ENCODE measurements at places on chromosomes 2 and 18.

GRCh38 chr2:63093502-63093901 is 42.9 kb downstream of the OTX1 start:
- ATAC-seq, result no peak

GRCh38 chr2:39523308-39524044 is 86.4 kb upstream of the MAP4K3 start:
- peak; percentile 97 for ATAC-seq

DNA sequence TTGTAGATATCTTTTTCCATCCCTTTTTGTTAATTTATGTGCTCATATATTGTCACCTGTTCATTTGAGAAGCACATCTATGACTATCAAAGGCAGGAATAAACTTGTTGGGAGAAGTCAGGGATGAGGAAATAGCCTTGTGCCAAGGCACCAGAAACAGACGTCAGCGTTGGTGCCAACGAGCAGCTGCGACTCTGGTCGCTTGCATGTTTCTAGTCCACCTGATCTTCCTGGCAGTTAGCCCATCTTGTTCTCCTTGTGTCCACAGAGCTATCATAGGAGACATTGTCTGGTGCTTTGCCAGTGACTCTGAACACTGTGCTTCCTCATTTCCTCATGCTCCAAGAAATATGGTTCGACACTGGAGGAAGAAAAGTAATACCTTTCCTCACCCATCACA is 374.4 kb downstream of the PTPRM start:
- ATAC-seq, result no peak

DNA sequence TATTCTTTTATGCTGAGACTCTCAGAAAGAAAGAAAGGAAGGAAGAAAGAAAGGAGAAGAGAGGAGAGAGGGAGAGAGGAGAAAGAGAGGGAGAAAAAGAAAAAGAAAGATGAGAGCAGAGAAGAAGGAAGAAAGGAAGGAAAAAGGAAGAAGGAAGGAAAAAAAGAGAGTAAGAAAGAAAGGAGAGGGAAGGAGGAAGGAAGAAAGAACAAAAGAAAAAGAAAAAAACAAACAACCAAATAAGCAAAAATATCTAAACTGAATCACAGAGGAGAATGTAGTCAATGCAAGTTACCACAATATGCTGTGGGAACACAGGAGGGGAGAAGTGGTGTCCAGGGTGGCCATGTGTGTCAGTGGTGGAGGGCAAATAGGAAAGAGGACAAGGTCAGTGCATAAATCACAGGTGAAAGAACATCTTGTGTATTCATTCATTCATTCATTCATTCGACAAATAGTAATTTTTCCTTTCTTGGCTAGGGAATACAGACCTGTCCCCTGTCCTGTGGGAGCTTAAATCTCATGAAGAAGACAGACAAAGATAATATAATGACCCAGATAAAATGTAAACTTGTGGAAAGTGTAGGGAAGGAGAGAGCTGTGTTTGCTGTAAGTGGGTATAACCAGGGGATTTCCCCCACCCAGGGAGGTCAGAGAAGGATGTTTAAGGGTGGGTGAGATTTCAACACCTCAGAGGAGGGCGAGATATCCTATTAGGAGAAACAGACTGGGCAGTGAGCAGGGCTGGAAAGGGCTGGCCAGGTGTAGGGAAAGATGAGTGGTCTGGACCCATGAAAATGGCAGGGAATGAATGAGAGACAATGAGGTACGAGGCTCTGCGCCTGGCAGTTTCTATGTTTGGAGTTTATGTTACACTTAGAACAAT is 50.7 kb downstream of the IL1R2 start:
- no peak for ATAC-seq

GRCh38 chr2:44186810-44187209 is 18.1 kb downstream of the PPM1B start:
- ATAC-seq, result no peak

DNA sequence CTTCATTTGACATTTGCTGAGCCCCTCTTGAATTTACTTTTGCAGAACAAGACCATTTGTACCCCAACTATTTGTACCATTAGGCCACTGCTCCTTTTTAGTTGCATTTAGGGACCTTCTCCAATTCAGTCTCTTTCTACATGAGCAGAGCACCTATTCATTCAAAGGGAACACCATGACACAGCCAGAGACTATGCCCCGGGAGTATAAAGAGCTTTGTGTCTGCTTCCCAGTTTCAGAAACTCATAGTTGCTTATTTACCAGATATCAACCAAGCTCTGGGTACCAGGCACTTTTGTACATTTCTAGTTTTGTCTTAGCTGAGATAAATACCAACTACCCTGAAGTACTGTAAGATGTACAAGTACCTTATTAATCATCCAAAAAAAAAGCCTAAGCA is 269.1 kb upstream of the SIX3 start:
- no peak for ATAC-seq

- no peak for ATAC-seq
Observed at GRCh38 chr2:31226266-31226665, 7.7 kb upstream of the EHD3 start.

GRCh38 chr2:47061944-47062678 is 93.0 kb downstream of the STPG4 start:
- ATAC-seq, result peak; percentile 0
